T1000 (cell line): ENCODE measurements at places on chromosomes 5 and 9.

DNA sequence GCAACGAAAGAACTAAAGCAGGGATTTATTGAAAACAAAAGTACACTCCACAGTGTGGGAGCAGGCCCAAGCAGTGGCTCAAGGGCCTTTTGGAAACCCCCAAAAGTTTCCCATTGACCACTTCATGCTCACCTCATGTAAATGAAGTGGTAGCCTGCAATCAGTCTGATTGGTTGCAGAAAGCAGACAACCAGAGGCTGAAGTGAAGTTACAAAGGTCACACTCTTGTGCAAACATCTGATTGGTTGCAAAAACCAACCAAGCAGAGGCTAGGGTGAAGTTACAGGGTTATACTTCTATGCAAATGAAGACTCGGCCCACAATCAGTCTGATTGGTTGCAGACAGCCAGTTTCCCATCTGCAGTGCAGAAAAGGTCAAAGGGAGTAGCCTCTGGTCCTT is 258.0 kb downstream of the YTHDC2 start:
- DNase-seq: no peak

GRCh38 chr5:130965920-130966319 is 199.1 kb downstream of the HINT1 start:
- DNase-seq: no peak

DNA sequence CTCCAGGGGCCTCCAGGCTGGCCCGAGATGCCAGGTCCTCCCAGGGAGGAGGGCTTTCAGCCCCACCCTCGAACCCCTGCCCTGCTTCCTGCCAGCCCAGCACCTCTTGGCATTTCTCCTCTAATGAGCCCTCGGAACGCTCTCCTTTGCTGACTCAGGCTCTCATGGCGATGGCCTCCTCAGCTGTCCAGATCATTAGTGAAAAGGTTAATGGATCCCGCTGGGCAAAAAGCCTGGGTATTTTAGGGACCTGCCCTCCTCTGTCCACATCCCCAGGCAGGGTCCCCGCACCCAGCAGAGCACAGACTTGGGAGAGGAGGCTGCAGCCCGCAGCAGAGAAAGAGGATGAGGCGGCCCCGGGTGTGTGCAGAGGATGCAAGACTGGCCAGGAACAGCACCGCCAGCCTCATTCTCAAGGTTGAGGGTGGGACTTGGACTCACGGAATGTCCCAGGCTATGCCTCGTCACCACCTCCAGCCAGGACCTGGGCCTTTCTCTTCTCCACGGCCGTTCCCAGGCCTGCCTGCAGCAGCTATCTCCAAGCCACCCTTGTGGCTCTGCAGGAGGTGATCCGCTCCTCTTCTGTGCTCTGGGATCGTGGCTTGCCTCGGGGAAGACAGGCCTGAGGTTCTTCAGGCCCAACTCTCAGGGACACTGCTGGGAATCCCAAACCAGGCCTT is 23.0 kb upstream of the ADAMTS2 start:
- no peak for DNase-seq

- no peak for DNase-seq
Observed at GRCh38 chr5:170805666-170806065, 22.1 kb downstream of the GABRP start.

DNA sequence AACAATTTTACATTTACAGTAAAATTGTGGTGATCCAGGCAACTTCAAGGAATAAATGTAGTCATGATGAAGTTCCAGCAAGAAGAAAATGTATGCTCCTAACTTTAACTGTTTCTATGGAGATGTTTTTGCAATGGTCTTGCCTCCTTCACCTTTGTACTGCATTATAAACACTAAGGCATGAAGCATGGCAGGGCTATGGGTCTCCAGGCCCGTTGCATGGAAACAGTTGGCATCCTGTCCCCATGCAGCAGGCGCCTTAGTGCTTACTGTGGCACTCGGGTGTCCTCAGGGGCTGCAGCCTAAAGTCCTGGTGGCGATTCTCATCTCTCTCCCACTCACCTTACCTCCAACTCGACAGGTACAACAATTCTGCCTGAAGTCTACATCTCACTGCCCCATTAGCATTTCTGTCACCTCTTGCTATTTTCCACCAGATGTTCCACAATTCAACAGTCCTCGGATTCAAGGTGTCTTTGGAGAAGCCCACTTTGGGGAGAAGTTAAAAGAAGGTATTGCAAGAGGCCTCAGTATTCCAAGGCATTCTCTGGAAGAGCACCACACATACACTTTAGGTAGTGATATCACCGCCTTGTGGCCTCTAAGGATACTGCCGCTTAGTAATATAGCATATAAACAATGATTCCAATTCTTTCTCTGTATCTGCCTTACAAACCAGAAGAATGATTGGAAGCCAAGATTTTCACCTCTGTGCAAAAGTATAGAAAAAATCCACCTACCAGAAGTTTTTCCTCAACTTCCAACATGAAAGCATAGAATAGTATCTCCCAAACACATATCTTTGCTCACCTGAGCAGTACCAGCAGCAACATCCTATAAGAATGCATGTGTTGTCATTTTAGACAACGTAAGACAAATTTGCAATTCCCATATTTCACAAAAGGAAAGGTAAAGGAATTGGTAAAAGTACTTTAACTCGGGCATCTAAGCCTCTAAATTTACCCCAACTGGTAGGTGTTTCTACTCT is 5.1 kb downstream of the LIFR start:
- DNase-seq: no peak

DNA sequence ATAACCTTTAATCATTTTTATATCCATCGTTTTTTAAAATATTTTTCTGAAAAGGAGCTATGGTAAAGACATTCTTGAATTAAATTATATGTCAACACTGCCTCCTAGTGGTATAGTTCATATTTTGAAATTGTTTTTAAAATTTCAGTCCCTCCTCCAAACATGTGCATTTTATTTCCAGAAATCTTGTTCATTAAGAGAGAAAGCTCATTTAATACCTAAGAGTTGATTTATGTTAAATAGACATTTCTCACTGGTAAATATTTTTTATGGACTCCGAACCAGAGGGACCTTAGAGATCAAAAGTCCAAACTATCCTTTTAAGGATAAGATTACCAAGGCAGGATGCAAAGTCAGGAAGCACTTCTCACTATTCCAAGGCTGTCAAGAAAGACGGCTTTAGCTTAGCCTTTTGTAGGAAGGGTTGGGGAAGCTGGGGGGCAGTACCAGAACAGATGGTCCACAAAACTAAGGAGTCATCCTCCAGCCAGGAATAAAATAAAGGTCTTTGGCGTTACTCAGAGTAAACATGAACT is 21.6 kb downstream of the BHMT start:
- DNase-seq: no peak

DNA sequence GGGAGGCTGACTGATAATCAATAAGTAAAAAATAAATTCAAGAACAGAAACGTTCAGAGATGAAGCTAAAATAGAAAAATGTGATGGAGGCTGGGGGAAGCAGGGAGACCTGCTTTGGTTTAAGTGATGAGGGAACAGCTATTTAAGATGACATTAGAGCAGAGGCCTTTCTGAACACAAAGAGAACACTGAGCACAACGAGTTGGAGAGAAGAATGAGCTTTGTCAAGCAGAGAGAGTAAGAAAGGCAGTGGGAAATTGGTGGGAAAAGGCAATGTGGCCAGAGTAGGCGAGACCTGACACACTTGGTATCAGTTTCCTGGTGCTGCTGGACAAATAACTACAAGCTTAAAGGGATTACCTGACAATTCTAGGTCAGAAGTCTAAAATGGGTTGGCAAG is 20.0 kb downstream of the AUH start:
- no peak for DNase-seq

DNA sequence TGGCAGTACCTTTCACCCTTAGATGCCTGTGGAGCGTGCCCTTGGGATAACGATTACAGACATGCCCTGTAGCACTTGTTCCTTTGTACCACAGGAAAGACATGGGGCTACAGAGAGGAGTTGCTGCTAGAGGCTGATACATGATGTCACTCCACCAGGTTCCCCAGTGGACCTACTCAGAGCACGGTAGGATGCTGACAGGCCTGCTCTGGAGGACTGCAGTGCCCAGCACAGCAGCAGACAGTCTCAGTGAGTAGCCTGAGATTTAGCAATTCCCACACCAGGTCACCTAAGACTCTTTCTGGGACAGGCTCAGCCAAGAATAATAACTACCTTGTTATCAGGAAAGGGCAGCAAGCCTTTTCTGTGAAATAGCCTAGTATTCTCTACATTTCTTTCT is 28.8 kb downstream of the PDE4D start:
- DNase-seq: no peak

DNA sequence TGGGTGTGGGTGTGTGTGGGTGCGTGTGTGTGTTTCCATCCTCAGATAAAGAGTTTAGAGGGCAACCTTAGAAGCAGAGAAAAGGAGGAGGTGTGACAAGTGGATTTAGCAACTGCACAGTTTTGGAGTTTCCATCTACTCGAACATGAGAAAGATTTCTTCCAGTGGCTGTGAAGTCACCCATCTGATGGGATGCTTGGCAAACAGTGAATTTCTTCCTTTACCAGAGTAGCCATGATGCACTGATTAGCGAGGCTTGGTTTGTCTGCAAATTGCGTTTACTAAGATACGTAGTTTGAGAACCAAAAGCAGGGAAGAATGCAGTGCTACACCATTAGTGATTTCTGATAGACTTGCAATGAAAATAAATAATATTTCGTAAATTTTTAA is 791 bp upstream of the STARD4 start:
- DNase-seq: no peak

DNA sequence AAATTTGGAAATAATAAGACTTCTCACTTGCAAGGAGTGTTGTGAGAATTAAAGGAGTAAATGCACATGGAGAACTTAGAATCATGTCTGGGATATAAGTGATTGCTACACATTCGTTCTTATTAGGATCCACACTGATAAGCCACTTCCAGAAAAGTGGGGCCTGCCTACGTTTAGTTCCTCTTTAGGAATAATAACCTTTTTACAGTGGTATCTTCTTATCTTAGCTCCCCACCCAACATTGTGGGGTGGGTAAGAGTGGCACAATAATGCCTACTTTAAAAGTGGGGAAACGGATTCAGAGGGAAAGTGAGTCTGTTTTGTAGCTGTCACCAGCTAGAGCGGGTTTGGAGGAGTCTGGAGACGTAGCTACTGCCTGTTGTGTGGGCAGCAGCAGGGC is 16.0 kb downstream of the DOCK2 start:
- DNase-seq: no peak

DNA sequence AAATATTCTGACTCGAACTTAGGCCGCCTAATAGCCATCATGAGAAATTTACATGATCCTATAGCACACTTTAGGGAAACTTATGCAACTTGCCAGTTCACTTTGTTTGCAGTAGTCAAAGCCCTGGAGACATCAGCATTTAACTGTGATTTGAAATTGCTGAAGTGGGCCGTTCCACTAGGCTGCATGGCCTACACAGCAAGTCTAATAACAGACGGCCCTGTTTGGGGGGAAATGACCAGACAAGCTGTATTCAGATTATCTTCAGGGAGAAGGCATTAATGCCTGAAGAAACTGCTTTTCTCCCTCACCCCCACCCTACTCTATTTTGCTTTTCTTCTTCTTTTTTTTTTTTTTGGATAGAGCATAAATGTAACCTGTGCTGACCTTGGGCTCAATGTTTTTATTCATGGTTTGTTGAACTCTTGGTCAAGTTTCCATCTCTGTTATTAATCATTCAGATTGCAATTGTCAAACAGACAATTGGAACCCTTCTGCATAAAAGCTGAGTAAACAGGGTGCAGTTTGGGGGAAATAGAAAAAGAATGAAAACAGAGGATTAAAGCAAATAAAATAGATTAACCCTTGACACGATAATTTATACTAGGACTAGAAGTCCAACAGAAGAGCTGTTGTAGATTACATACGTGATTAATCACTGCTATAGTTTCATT is 1928.2 kb upstream of the WWC1 start:
- no peak for DNase-seq

DNA sequence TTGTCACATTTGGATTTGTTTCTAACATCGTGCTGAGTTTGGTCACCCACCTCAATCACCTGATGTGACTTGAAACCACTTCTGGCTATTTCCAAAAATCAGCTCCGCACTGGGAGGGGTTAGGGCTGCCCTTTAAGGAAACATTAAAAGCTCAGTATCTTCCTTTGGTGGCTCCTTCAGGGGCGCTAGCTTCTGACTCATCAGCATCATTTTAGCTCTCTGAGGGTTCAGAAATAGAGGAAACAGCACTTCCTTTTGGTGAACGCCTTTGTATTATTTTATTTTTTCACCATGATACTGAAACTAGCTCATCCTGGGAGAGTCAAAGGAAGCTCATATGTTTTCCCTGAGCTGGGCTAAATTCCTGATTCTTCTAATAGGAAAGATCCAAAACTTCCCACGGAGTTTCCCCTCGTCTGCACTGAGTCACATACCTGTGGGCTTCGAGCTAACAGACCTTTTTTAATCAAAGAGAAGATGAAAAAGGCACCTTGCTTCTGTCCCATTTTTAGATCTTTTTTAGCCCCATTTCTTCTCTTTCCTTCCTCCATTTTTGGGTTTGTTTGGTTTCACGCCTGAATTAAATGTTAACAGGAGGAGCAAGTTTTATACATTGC is 48.2 kb downstream of the ROPN1L start:
- no peak for DNase-seq
